ENCODE measurements at places on chromosomes 2 and 18.

DNA sequence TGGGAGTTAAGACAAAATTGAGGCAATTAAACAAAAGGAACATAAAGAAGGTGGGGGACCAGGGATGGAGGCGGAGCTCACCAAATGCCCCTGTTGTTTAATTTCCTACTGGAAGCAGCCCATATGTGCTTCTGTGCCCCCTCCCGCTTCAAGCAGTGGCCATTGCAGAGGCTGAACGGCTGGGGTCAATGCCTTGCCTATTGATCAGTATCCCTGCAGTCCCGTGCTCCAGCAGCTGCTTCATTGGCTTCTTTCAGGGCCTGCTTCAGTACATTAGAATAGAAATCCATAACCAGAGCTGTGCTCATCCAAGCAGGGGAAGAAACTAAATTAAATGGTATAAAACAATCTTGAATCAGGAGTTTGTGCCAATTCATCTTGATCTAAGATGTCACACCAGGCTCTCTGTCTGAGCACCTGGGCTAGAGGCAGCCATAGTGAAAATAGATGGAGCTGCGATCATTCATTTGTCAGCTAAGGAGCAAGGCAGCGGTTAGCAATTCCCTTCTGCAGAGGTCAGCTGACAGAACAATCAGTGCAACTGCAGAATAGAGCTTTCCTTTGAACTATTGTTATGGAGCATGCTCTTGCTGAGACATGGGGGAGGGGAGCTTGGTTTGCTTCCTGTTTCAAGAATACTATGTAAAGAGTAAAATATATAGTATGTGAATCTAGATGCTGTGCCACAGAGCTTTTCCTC is 222.4 kb downstream of the WDR7 start:
- peak; percentile 5 for DNase-seq

DNA sequence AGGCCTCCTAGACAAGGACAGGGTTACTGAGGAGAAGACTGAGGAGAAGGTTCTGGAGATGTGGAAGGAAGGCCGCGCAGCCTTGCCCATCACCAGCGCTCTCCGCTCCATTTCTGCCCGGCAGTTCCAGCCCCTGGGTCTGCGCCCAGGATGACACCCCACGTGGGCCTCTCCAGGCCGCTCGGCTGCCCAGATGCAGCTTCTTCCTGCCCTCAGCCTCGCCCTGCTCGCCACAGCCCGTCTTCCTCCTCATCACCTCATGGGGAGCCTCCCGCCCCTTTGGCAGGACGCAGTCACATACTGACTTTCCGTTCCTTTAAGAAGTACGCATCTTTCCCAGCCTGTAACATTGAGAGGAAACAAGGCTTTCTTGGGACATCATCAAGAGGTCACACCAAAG is 37.1 kb downstream of the SNTG2 start:
- DNase-seq, result no peak

DNA sequence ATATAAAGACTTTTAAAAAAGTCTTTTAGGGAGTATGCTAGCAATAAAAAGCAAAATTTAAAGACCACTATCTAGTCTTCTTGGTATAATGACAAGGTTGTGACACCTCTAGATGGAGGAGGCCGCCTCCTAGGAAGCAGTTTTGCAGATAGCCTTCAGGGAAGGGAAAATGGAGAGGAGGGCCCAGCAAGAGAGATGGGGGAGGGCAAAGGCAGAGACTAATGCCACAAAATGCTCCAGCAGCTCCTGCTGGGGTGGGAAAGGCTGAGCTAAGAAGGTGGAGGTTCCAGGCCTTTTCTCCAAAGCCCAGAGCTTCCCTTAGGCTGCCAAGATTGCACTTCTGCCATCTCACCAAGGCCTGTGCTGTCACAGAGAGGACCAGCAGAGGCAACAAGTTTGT is 153.9 kb upstream of the THSD7B start:
- no peak for DNase-seq

GRCh38 chr2:53886406-53887280 is 26.9 kb upstream of the GPR75 start:
- DNase-seq, result no peak

- DNase-seq, result no peak
Measured at GRCh38 chr2:167544602-167545001, 656.3 kb downstream of the XIRP2 start.

DNA sequence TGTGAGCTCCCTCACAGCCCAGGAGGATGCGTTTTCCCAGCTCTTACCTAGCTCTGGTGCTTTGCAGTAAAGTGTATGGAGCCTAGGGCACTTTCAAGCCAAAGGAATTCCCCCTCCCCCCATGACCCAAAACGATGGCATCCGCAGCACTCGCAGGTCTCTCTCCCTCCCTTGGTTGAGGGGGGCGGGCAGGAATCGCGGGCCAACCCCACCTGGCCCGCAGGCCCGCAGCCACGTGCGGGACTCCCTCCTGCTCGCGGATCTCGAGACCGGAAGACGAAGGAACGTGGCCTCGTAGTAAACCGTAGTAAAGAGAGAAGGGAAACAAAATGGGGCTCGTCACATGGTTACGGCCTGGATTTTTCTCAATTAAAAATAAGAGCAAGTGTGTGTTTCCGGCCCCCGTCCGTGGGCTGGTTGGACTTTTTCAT is 8.5 kb downstream of the IRS1 start:
- peak; percentile 6 for DNase-seq

DNA sequence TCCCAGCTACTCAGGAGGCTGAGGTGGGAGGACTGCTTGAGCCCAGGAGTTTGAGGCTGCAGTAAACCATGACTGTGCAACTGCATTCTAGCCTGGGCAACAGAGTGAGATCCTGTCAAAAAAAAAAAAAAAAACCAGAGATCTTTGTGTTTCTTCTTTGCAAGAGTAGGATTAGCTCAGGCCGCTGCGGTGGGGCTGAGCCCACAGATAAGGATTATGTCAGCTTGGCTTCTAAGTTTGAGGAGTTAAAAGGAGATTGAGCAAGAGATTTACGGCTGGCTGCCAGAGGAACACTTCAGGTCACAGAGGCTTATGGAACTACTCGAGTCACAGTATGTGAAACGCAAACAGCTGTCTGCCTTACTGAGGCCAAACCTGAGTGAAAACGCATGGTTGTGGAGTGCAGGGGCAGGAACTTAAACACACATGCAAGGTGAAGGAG is 146.7 kb upstream of the L3MBTL4 start:
- DNase-seq, result no peak

DNA sequence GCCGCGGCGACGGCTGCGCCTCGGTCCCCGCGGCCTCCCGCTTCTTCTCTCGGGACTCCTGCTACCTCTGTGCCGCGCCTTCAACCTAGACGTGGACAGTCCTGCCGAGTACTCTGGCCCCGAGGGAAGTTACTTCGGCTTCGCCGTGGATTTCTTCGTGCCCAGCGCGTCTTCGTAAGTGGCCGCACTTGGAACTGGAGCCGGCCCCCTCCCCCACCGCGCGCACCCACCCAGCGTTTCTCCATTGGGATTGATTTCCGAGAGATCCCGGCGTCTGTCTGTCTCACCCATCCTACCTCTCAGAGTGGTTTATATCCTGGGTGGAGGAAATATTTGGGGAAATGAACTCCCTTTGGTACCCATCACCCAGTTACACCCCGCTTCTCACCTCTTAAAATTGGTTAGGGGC is 498 bp downstream of the ITGAV start:
- peak; percentile 65 for DNase-seq

GRCh38 chr2:67048314-67048713 is 348.8 kb upstream of the ETAA1 start:
- no peak for DNase-seq

DNA sequence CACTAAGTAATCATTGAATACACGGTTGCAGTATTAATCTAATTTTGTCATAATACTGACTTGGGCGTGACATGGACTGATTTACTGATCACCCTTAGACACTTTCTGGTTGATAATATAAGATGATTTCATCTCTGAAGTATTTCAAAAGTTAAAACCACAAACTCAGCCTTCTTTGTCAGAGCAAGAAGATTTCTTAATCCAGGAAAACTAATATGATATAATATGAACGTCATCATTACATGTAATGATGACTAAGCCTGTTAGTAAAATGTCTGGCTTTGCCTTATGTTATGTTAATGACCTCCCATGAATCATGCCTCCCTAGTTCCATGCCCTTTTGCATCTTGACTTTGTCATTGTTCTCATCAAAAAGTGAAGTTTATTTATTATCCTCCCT is 1325.0 kb upstream of the CDH2 start:
- no peak for DNase-seq

All from Kasumi-1 (cell line).